RPMI7951 (cell line): ENCODE measurements at places on chromosomes 4 and X. TPM values are rescaled to one million over a fixed set of nuclear protein-coding genes. Genes with fewer than 3 reads are reported as not detected.

DNA sequence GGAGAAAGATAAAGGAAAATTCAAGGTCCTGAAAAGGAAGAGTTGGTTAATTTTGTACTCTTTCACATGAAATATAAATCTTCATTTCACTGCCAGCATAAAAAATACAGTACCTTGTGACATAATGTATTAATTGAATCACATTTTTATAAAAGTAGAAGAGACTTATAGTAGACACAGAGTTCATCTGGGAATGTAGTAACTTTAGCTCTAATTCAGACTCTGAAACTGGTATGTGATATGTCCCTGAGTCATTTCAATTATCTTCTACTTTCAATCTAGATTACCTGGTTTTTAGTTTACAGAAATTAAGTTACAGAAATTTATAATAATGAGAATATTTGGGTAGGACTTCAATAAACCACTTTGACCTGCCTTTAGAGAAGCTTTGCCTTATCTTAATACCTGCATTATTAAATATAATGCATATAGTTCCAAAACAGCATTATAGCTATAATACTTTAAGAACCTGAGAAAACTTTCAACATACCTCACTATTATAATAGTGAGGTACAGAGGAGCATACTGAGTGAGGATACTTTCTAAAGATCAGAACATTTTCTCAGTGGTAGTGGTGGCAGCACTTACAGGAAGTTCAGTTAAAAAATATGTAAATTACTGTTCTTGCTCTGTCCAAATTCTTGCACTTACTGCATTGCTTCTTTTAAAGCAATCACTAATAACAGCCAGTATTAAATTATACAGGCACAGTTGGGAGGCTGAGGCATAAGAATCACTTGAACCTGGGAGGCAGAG is 11.2 kb downstream of the NEK1 start:
- no peak for DNase-seq

- no peak for DNase-seq
Measured at GRCh38 chr4:158912390-158912789, 143.6 kb downstream of the FNIP2 start.

- no peak for DNase-seq
Measured at GRCh38 chr4:183627979-183628588, 30.9 kb downstream of the RWDD4 start.

- peak; percentile 2 for DNase-seq
Measured at GRCh38 chr4:179097741-179098140, 1655.5 kb upstream of the AGA start.

GRCh38 chrX:65602221-65602560 is 65.3 kb upstream of the MSN start:
- DNase-seq = no peak

GRCh38 chr4:111788099-111788498 is 357.2 kb upstream of the FAM241A start:
- no peak for DNase-seq

GRCh38 chr4:42844422-42845070 is 48.0 kb upstream of the GRXCR1 start:
- no peak for DNase-seq

DNA sequence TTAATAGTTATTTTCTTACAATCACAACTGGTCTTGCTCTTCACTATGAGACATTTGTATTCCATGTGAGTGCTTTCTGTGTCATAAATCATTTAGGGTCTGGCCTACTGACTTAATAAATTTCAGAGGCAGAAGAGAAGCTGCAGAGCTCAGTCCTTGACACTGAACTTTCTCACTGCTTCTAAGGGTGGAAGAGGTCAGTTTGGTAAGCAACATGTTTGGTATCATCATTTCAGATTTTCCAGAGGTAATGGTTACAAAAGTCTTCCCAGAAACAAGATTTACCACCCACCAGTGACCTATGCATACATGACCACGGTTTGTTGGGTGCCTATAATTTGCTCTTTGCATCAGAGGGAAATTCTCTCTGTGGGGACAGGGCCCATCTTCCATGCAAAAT is 148.6 kb downstream of the NR3C2 start:
- DNase-seq = no peak

DNA sequence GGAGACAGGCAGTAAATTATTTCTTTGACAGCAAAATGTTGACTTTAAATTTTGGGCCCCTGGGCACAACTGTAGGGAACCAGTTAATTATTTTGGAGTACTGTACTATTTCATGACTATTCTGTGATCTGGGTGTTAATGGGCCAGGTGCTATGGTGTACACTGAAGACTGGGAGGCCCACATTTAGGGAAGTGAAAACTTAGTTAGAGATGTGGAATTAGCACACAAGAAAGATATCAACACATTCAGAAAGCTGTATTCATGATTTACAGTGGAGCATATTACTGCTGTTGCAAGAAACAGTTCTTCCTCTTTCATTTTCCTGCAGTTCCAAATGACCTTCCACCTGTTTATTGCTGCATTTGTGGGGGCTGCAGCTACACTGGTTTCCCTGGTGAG is 12.4 kb downstream of the PLP1 start:
- no peak for DNase-seq

- DNase-seq = no peak
Measured at GRCh38 chr4:26275281-26275680, 45.5 kb upstream of the RBPJ start.

GRCh38 chr4:8167815-8168214 is 9.2 kb upstream of the ABLIM2 start:
- DNase-seq = no peak

DNA sequence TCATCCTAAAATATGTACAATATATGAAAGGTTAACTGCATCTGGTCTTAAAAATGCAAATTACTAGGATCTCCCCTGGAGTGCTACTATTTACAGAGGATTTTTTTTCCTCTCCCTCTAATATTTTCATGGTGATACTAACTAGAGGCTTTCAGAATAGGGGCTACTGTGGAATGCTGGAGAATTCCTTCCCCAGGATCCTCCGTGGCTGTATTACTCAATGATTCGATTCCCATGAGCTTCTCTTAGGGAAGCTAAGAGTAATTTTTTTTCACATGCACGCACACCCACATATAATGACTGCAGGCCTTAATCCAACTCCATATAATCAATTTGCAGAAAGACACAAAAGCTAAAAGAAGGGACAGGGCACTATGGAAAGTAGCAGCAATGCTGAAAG is 184.7 kb downstream of the ARHGAP6 start:
- no peak for DNase-seq

- no peak for DNase-seq
Measured at GRCh38 chr4:20645236-20645635, 55.0 kb upstream of the PACRGL start.

GRCh38 chr4:1903035-1903434 is 31.8 kb downstream of the NSD2 start:
- no peak for DNase-seq

GRCh38 chr4:136241221-136241986 is 1290.9 kb downstream of the PCDH18 start:
- no peak for DNase-seq

- DNase-seq = no peak
Measured at GRCh38 chr4:89447543-89447942, 139.9 kb upstream of the GPRIN3 start.

GRCh38 chr4:37699868-37700481 is 13.8 kb upstream of the RELL1 start:
- DNase-seq = no peak

DNA sequence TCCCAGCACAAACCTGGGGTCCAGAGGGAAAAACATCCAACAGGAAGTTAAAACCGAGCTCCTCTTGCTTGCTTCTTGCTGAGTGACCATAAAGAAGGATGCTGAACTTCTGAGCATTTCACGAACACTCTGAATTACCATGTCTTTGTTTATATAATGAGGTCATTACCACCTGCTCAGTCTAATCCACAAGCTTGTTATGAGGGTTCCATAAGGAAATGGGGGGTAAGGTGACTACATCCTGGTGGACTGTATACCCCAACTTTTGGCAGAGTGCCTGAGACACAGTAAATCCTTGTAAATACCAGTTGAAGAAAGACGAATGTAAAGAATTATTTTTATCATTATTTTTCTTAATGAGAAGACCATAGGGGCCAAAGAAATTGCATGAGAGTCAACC is 16.8 kb downstream of the CCDC149 start:
- no peak for DNase-seq

DNA sequence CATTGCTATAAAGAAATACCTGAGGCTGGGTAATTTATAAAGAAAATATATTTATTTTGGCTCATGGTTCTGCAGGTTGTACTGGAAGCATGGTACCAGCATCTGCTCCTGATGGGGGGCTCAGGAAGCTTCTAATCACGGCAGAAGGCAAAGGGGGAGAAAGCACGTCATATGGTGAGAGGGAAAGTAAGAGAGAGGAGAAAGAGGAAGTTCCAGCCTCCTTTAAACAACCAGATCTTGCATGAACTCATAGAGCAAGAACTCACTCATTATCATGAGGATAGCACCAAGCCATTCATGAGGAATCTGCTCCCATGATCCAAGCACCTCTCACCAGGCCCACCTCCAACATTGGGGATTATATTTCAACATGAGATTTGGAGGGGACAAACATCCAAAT is 125.0 kb upstream of the GRPR start:
- no peak for DNase-seq

- peak; percentile 51 for DNase-seq
Measured at GRCh38 chr4:147550626-147551246, 66.5 kb upstream of the TMEM184C start.

- DNase-seq = no peak
Measured at GRCh38 chr4:112485930-112486329, 30.1 kb downstream of the NEUROG2 start.

DNA sequence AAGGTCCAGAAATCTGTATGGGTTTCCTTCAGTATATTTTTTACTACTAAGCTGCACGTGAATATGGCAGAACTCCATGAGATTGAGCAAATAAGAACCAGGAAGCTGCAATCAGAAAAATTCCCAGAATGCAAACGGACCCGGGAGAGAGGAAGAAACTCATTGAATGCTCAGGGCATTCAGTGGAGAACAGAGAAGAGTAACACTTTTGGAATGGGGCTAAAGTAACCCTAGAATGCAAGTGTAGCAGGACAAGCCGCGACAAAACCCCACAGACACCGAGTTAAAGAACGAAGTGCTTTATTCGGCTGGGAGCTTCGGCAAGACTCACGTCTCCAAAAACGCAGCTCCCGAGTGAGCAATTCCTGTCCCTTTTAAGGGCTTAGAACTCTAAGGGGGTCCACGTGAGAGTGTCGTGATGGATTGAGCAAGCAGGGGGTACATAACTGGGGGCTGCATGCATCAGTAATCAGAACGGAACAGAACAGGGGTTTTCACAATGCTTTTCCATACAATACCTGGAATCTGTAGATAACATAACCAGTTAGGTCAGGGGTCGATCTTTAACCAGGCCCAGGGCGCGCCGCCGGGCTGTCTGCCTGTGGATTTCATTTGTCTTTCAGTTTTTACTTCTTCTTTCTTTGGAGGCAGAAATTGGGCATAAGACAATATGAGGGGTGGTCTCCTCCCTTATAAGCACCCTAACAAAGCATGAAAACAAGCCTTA is 56.4 kb downstream of the RAB28 start:
- no peak for DNase-seq

- no peak for DNase-seq
Measured at GRCh38 chrX:23783589-23784469, 856 bp downstream of the SAT1 start.

DNA sequence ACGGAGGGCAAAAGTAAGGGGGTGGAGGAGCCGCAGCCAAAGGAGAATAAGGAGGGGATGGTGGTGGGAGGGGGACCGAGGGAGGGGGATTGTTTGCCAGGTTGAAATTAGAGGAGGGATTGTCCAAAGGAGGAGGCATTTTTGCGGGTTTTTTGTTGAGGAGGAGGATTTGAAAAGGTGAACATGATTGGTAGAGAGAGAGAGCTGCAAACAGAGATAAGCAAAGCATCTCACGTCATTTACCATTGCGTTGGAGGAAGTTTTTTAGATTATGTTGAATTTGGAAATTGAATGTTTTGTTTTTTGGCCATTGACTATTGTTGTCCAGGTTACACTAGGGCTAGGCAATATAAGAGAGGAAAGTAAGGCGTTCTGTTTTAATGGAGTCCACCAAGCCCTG is 54.5 kb upstream of the ABCB7 start:
- DNase-seq = no peak

DNA sequence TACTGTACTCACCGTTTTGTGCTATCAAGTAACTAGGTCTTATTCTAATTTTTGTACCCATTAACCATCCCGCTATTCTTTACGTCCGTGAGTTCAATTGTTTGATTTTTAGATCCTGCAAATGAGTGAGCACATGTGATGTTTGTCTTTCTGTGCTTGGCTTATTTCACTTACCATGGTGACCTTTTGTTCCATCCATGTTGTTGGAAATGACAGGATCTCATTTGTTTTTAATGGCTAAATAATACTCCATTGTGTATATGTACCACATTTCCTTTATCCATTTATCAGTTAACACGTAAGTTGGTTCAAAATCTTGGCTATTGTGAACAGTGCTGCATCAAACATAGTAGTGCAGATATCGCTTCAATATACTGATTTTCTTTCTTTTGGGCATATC is 48.3 kb downstream of the USP9X start:
- DNase-seq = no peak

DNA sequence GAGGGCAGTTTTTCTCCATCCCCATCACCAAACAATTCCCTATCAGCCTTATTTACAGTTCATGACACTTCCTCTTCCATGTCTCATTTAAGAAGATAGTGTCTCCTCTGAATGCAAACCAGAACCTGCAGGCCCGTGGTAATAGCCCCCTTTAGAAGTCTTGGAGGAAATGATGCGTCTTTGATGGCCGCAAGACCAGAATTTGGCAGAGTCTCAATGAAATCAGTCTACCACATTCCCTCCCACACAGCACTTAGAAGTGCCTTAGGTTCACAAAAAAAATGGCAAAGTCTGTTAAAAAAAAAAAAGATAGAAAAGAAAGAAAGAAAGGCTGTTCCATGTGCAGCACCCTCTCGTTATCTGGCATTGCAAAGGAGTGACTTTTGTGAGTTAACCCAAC is 2.1 kb upstream of the KDR start:
- DNase-seq = peak; percentile 7

GRCh38 chr4:135840781-135841180 is 1639.2 kb upstream of the PABPC4L start:
- DNase-seq = no peak

GRCh38 chr4:126725906-126726305 is 906.9 kb upstream of the INTU start:
- DNase-seq = no peak

- DNase-seq = no peak
Measured at GRCh38 chr4:74990276-74990875, 57.5 kb downstream of the PARM1 start.

GEMIN8 gene
- total RNA-seq = 18.5 and 20.1 TPM in 2 replicates

PAGE1 gene
- 1.1 and 2.7 TPM in 2 replicates for total RNA-seq

GLRA3 gene
- total RNA-seq = not detected in 2 replicates

JCHAIN gene
- not detected in 2 replicates for total RNA-seq

FAM241A gene
- total RNA-seq = 3.0 and 4.4 TPM in 2 replicates

GRID2 gene
- total RNA-seq = under 0.01 and 0.12 TPM in 2 replicates

TRPC3 gene
- not detected in 2 replicates for total RNA-seq

SMPX gene
- total RNA-seq = not detected in 2 replicates

ZBTB49 gene
- total RNA-seq = 2.8 and 2.9 TPM in 2 replicates

CYSLTR1 gene
- total RNA-seq = not detected in 2 replicates

USP26 gene
- not detected in 2 replicates for total RNA-seq
